ENCODE measurements at places on chromosomes 2 and 18.

DNA sequence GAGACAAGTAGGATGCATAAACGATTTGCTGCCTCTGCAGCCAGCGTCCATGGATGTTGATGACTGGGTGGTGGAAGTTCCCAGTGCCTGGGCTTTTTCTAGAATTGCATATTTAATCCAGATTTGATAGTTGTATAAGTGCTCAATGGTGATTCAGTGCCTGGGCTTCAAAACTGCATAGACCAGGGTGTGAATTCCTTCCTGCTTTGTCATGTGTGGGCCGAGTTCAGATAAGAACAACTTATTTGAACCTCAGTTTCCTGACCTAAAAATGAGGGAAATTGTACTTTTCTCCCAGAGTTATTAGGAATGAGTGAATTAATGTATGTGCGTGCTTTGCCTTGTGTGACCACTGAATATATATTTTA is 154.6 kb downstream of the WDSUB1 start:
- no peaks in the 10 kb centered on the region for H3K36me3 ChIP-seq
- no peak overlapping the region for H3K4me3 ChIP-seq
- H3K4me1 ChIP-seq, result peaks cover 4% of the 10 kb centered on the region
- no peak for DNase-seq
- no peaks in the 10 kb centered on the region for H3K27me3 ChIP-seq

GRCh38 chr2:21037671-21038108 is 6.2 kb downstream of the APOB start:
- no peak overlapping the region for H3K4me3 ChIP-seq
- no peaks in the 10 kb centered on the region for H3K4me1 ChIP-seq
- H3K27ac ChIP-seq, result no peak overlapping the region
- no peaks in the 10 kb centered on the region for H3K36me3 ChIP-seq

GRCh38 chr2:195395362-195395761 is 261.7 kb upstream of the SLC39A10 start:
- H3K36me3 ChIP-seq, result no peaks in the 10 kb centered on the region
- DNase-seq, result no peak
- H3K4me1 ChIP-seq, result no peaks in the 10 kb centered on the region

DNA sequence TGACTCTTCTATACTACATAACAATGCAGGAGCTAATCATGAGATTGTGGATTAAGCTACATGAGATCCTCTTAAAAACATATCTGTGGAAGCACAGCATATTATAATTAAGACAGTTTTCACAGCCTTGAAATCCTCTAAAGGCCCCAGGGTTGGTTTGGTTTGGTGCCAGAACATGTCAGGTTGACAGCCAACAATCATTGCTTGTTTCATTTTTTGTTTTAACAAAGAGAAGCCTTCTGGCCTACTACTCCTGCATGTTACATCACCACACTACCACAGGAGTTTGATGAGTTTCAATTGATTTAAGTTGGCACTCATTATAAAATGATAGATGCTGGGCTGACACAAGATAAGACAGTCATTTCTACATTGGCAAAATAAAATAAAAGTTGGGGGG is 255.9 kb upstream of the ERBB4 start:
- H3K36me3 ChIP-seq, result no peaks in the 10 kb centered on the region
- no peaks in the 10 kb centered on the region for H3K27me3 ChIP-seq
- no peak for DNase-seq
- no peaks in the 10 kb centered on the region for H3K4me1 ChIP-seq

- no peaks in the 10 kb centered on the region for H3K4me1 ChIP-seq
- H3K27ac ChIP-seq, result no peak overlapping the region
- no peak overlapping the region for H3K4me3 ChIP-seq
- H3K36me3 ChIP-seq, result no peaks in the 10 kb centered on the region
- no peak for DNase-seq
- no peaks in the 10 kb centered on the region for H3K27me3 ChIP-seq
These were observed 265.5 kb downstream of the EIPR1 start for GRCh38 chr2:3112131-3112530.

GRCh38 chr2:200435379-200435778 is 74.5 kb downstream of the KCTD18 start:
- no peak overlapping the region for H3K27ac ChIP-seq
- no peak for DNase-seq
- H3K4me1 ChIP-seq, result no peaks in the 10 kb centered on the region
- no peaks in the 10 kb centered on the region for H3K27me3 ChIP-seq
- peaks cover 37% of the 10 kb centered on the region for H3K36me3 ChIP-seq

DNA sequence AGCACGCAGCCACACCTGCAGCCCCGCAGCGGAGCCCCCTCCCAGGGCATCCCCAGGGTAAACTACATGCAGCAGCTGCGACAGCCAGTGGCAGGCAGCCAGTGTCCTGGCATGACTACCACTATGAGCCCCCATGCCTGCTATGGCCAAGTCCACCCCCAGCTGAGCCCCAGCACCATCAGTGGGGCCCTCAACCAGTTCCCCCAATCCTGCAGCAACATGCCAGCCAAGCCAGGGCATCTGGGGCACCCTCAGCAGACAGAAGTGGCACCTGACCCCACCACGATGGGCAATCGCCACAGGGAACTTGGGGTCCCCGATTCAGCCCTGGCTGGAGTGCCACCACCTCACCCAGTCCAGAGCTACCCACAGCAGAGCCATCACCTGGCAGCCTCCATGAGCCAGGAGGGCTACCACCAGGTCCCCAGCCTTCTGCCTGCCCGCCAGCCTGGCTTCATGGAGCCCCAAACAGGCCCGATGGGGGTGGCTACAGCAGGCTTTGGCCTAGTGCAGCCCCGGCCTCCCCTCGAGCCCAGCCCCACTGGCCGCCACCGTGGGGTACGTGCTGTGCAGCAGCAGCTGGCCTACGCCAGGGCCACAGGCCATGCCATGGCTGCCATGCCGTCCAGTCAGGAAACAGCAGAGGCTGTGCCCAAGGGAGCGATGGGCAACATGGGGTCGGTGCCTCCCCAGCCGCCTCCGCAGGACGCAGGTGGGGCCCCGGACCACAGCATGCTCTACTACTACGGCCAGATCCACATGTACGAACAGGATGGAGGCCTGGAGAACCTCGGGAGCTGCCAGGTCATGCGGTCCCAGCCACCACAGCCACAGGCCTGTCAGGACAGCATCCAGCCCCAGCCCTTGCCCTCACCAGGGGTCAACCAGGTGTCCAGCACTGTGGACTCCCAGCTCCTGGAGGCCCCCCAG is 254.1 kb downstream of the GLI2 start:
- H3K4me3 ChIP-seq, result no peak overlapping the region
- H3K27ac ChIP-seq, result no peak overlapping the region
- DNase-seq, result no peak
- H3K4me1 ChIP-seq, result no peaks in the 10 kb centered on the region
- H3K27me3 ChIP-seq, result no peaks in the 10 kb centered on the region
- no peaks in the 10 kb centered on the region for H3K36me3 ChIP-seq

- no peaks in the 10 kb centered on the region for H3K4me1 ChIP-seq
- peaks cover 12% of the 10 kb centered on the region for H3K27me3 ChIP-seq
- H3K4me3 ChIP-seq, result no peak overlapping the region
- no peak overlapping the region for H3K27ac ChIP-seq
These were observed 2.4 kb upstream of the SERPINB10 start for GRCh38 chr18:63905361-63905760.

DNA sequence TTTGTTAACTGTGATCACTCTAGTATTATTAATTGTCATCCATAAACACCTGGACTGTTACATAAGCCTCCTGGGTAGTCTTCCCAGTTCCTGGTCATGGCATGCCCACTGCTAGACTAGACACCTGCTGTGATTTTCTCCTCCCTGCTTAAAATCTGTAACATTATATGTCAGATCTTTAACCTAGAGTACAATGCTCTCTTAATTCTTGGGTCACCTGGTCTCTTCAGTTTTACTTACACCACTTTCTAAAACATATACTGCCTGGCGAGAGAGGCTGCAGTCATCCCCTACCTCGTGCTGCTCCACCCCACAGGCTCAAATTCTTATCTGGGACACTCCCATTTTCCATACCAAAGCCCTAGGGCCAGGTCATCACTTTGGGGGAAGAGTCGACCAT is 161.3 kb downstream of the CDH2 start:
- no peak for DNase-seq
- no peaks in the 10 kb centered on the region for H3K4me1 ChIP-seq
- no peaks in the 10 kb centered on the region for H3K27me3 ChIP-seq
- H3K4me3 ChIP-seq, result no peak overlapping the region

DNA sequence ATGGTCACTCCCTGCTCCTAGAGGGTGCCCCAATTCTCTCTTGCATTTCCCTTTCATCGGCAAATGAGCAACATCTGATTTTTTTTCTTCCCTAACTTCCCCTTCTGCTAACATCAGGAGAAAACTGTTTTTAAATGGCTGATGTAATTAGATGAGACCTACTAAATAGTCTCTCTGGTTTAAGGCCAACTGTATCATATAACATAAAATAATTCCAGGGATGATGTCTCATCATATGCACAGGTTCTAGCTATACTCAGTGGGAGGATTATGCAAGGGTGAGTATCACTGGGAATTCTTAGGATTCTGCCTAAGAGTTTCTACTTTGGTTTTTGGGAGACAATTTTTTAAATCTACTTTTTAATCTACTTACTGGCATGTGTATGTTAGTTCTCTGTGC is 193.4 kb downstream of the PARD3B start:
- no peak for DNase-seq
- H3K36me3 ChIP-seq, result no peaks in the 10 kb centered on the region
- H3K4me1 ChIP-seq, result no peaks in the 10 kb centered on the region
- peaks cover 4% of the 10 kb centered on the region for H3K27me3 ChIP-seq
- H3K4me3 ChIP-seq, result no peak overlapping the region
- no peak overlapping the region for H3K27ac ChIP-seq

DNA sequence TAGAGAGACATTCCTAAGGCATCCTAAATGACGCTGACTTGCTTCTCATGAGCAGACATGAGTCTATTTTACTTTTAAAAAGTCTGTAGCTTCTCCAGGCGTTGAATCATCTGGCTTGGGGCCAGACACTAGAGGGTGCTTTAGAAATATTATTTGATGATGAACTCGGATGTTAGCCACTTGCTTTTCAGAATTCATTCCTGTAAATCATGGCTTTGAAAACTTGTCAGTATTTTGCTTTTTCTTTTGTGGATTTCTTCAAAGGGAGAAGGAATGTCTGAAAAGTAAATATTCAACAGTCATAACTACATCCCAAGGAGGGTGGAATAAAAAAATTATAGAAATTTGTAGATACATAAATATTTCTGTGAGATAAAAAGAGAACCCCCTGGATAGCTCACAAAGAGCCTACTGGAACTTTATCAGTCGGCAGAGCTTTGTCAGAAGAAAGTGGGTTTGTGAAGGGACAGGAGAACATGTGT is 370.8 kb downstream of the OSR1 start:
- no peaks in the 10 kb centered on the region for H3K27me3 ChIP-seq
- H3K4me3 ChIP-seq, result no peak overlapping the region
- no peaks in the 10 kb centered on the region for H3K4me1 ChIP-seq
- DNase-seq, result no peak
- H3K27ac ChIP-seq, result no peak overlapping the region

DNA sequence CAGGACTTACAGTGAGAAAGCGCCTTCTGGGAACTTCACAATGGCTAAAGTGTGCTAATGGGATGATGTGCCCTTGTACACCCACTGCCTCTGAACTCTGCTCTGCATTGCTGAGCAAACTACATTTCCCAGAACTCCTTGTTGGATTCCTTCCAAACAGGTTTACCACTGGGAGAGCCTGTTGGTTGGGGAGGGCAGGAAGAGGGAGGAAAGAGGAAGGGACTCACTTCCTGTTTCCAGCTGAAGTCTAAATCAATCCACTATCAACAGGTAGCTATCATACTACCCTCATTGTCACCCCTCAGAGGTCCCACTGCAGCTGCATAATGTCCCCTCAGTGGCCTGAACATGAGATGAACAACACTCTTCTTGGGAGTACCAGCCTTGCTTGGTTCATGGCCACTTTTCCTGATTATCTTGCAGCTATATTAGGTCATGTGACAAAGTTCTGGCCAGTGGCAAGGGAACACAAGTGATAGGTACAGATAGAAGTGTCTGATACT is 109.7 kb downstream of the MSH2 start:
- no peak overlapping the region for H3K27ac ChIP-seq
- DNase-seq, result no peak
- H3K4me1 ChIP-seq, result peaks cover 21% of the 10 kb centered on the region
- peaks cover 12% of the 10 kb centered on the region for H3K36me3 ChIP-seq
- H3K4me3 ChIP-seq, result no peak overlapping the region

DNA sequence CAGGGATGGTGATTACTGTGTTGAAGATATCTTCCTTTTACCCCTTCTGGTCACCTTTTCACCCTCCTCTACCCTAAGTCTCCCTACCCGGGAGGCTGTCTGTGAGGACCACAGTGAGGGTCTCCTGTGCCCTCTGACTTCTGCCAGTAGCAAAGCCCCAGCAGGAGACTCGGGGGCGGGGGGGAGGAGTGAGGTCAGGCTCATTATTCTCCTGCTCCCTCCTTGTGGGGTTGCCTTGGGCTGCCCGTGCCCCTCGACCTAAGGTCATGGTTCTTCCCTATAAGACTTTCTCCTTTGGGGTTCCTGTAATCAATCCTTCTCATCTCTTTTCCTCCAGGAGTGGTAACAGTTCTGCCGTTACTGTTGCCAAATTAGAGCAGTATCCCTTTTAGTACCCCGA is 65.5 kb downstream of the GREB1L start:
- peaks cover 4% of the 10 kb centered on the region for H3K27me3 ChIP-seq
- no peaks in the 10 kb centered on the region for H3K4me1 ChIP-seq
- DNase-seq, result no peak
- H3K4me3 ChIP-seq, result no peak overlapping the region
- no peak overlapping the region for H3K27ac ChIP-seq

DNA sequence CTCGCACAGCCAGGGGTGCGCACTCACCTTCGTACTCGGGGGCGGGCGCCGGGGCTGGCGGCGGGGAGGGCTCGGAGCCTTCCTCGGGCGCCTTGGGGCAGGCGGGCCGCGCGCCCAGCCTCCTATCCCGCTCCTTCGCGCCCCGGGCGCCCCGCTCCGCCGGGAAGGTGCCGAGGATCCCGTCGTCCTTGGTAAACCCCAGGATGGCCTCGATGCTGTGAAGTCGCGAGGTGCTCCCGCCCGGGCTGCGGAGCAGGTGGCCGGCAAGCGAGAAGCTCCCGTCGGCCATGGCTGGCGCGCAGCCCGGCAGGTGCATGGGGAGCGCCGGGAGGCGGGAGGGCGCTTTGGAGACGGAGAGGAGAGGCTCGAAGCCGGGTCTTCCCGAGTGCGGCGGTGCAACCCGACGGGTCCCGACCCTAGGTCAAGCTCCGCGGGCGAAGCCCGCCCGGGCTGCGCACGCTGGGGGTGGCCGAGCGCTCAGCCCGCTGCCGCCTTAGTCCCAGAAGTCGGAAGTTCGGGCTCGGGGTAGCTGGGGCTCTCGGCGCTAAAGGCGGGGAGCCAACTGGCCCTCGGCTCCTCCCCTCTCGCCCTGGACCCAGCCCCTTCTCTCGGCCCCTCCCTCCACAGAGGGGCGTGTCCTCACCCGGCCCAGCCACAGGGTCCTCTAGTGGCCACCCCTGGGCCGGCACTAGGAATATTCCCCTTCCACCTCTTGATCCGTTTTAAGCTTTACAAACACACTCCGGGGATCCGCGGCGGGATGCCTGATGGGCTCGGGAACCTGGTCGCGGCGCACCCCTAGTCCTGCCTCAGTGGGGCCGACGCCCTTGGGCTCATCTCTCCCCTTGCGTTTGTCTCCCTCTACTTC is at the start of gene RAX:
TSS of gene RAX (minus strand) at position 564 of the 868 bp plus-strand sequence. CDS start at position 316, 248 bp downstream.
- no peak within 1 kb of the TSS for H3K4me3 ChIP-seq
- no peak within 1 kb of the TSS for H3K27ac ChIP-seq
- H3K4me1 ChIP-seq, result peaks cover 21% of the 10 kb centered on the region
- peaks cover 74% of the 10 kb centered on the region for H3K27me3 ChIP-seq
- DNase-seq, result no peak

DNA sequence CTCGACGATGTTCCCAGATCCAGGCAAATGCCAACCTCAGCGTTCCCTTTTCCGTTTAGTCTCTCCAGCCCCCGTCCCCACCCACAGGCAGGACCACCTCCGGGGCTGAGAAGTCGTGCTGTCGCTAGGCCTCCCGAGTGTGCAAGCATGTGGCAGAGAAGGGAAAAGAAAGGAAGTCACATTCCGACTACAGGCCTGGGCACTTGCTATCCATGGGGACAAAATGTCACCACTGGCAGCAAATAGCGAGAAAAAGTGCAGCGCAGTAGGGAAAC is 420 bp downstream of the PIGN start:
- peaks cover 22% of the 10 kb centered on the region for H3K36me3 ChIP-seq
- H3K4me3 ChIP-seq, result peak overlapping the region; percentile 90

Measured in activated CD8-positive, alpha-beta T cell treated with anti-CD3 and anti-CD28 coated beads, Interleukin-2, amount 10 ng/mL, durations not matched to agents 7 days and 5 days (primary cell).